Activated CD4-positive, alpha-beta T cell treated with anti-CD3 and anti-CD28 coated beads, Interleukin-10, Interleukin-2, amounts not matched to agents 100 ng/mL and 50 ng/mL, durations not matched to agents 16 hours and 8 hours (primary cell): ENCODE measurements at places on chromosomes 13 and 19.

GRCh38 chr19:9917321-9917720 lies 19.0 kb downstream of the OLFM2 start:
- peak; percentile 53 for DNase-seq

DNA sequence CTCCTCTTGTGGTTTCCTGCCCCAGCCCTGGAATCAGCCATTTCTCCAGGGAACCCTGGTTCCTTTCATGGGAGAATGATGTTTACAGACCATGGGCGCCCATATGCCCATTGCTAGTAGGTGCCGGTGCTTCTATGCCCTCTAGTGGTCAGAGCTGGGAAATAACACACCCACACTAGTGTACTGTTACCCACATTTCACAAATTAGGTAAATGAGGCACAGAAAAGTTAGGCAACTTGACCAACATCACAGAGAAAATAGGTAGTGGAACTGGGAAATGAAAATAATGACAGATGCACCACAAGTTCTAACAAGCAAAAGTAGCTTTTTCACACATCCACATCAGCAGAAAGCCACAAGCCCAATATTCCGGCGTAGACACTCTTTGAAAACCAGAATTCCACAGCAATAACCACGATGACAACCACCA lies 1.3 kb upstream of the CEACAM3 start:
- peak; percentile 73 for DNase-seq

GRCh38 chr19:15218501-15218900 lies 13.7 kb downstream of the EPHX3 start:
- DNase-seq = no peak

DNA sequence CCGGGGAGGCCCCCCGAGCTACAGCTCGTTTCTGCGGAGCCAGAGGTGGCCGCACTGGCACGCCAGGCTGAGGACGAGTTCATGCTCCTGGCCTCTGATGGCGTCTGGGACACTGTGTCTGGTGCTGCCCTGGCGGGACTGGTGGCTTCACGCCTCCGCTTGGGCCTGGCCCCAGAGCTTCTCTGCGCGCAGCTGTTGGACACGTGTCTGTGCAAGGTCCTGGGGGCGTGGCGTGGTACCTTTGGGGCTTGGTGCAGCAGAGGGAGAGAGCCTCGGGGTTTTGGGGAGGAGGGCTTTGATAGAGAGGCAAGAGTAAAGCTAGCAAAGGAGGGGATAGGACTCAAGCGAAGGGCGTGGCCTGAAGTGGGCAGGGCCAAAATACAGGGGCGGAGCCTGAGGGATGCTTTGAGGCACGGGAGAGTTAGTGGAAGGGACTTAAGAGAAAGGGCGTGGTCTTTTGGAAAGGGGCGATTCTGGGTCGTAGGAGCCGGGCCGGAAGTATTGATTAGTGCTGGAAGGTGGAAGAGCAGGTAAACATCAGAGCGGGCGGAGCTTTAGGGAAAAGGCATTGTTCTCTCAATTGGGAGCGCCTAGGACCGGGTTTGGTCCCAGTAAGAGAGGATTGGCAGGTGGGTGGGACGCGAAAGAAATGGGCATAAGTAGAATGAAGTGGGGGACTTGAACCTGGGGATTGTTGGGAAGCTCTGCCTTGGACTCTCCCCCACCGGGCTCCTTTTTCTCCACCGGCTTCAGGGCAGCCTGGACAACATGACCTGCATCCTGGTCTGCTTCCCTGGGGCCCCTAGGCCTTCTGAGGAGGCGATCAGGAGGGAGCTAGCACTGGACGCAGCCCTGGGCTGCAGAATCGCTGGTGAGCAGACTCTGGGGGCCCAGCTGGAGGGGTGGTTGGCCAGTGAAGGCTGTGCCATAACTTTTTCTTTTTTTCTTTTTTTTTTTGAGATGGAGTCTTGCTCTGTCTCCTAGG lies 1.2 kb downstream of the PPM1N start:
- peak; percentile 83 for DNase-seq

DNA sequence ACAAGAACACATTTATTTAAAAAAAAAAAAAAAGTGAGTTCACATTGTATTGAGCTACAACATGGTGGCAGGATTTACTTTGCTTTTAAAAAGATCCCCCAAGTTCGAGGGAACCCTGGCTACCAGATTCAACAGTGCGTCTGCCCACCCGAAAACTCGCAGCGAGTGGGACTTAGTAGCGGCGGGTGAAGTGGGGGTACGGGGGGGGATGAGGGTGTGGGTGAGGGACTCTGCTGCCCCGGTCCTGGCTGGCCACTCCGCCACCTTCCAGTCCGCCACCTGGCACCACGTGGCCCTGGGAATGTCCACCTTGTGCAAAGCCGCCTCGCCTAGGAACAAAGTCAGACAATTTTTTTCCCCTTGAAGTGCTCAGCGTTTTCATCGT lies 19.3 kb upstream of the TINCR start:
- DNase-seq = no peak

DNA sequence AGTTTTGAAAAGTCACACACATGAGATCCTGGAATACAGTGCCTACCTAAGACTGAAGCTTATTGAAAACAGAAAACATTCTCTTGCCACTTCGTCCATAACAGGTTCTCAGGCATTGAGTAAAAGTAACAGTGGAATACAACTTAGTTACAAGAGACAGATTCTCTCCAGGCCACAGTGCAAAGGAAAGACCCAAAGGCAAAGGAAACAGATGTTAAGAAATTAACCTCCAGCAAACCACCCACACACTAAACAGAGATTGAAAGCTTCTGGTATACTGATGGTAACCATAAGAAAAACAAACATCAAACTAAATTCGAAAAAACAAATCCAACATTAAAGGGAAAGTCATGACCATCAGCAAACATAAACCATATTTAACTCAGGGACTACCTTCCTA lies 914.7 kb downstream of the SLITRK5 start:
- DNase-seq = no peak

DNA sequence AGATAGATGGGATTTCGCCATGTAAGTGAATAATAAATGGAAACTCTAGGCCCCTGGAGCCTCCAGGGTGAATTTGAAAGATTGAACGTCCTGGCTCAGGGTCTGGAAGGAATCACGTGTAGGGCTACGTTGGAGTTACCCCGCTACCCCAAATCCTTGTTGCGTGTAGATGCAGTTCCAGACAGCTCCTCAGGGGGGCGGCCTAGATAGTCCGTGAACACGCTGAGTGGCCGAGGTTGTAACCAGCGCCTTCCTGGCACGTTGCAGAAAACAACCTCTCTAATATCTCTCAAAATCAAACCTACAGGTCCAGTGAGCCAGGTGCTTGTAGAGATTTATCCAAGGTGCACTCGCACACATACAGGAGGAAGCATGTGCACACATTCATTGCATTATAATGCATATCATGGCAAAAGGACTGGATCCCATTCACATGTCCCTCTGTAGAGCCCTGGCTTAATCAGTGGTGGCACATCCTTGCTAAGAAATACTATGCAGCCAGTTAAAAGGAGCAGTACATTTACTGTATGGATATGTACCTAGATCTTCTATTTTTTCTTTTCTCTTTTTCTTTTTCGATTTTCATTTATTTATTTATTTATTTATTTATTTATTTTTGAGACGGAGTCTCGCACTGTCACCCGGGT lies 2.5 kb upstream of the KEAP1 start:
- peak; percentile 88 for DNase-seq

- DNase-seq = no peak
Observed at GRCh38 chr19:27770095-27770494, 1442.9 kb downstream of the UQCRFS1 start.

DNA sequence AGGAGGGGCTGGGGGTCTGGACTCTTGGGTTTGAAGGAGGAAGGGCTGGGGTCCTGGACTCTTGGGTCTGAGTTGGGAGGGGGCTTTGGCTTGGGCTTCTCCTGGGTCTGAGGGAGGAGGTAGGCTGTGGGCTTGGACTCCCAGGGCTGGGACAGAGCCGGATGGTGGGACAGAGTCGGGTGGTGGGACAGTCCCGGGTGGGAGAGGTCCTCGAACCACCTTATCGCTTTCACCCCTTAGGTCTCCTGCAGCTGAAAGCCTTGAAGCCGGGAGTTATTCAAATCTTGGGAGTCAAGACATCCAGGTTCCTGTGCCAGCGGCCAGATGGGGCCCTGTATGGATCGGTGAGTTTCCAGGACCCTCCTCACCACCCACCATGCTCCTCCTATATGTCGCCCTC lies 1.4 kb downstream of the FGF21 start:
- DNase-seq = no peak

DNA sequence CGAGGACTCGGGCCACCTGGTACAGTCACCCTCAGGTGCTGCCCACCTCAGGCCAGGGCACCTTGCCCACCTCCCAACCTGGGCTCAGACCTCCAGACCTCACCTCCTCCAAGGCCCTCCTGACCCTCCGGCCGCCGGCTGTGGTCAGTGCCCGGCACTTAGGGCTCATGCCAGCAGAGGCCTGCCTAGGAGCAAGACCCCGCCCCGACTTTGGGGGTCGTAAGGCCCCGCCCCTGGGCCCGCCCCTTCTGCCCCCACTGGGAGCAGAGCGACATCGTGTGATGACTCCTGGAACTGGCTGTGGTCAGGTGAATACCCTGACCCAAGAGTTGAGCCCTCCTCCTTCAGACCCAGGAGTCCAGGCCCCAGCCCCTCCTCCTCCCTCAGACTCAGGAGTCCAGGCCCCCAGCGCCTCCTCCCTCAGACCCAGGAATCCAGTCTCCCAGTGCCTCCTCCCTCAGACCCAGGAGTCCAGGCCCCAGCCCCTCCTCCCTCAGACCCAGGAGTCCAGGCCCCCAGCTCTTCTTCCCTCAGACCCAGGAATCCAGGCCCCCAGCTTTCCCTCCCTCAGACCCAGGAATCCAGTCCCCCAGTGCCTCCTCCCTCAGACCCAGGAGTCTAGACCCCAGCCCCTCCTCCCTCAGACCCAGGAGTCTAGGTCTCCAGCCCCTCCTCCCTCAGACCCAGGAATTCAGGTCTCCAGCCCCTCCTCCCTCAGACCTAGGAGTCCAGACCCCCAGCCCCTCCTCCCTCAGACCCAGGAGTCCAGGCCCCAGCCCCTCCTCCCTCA lies at the start of gene SBK2:
Gene SBK2, minus strand, starts transcription at position 183 of the 790 bp plus-strand sequence. CDS start 839 bp downstream, outside the sequence.
- no peak for DNase-seq

- no peak for DNase-seq
Observed at GRCh38 chr13:71869274-71869673, 2.3 kb upstream of the DACH1 start.

GRCh38 chr13:73142071-73142470 lies 83.3 kb downstream of the KLF5 start:
- DNase-seq = no peak

DNA sequence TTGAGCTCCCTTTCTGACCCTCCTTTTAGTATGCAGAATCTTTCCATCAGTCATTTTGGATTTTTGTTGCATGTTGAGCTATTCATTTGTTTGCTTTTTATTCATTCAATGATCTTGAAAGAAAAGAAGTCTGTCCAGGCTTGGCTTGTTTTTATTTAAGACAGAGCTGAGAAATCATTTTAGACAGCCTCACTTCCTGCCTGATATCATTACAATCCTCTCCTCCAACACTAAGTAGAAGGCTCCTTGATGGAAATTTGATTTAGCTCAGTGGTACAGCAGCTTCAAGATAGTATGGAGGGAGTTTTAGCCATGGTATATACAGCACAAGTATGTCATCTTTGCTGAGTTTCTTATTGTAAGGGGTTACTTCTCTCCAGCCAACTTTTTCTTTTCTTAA lies 28.4 kb downstream of the MBNL2 start:
- DNase-seq = no peak

- peak; percentile 100 for DNase-seq
Observed at GRCh38 chr19:44890366-44891015, 563 bp upstream of the TOMM40 start.

- no peak for DNase-seq
Observed at GRCh38 chr13:28983641-28984040, 163.5 kb downstream of the MTUS2 start.

GRCh38 chr13:108213946-108214345 lies 1.4 kb downstream of the LIG4 start:
- no peak for DNase-seq

DNA sequence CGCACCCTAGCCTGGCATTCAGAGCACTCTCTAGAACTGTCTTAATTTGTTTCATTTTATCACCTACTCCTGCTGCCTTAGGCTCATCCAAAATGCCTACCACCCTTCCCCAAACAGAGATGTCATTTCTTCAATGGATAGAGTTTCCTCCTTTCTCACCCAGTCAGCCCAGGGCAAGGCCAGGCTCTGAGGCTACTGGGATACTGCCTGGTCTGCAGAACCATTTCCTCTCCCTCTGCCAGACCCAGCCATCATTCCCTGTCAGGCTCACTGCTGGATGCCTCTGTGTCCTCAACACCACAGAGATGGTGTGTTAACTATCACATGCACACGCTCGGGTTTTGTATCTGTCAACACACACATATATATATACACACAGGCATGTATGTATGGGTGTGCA lies 47.2 kb downstream of the C13orf42 start:
- DNase-seq = no peak
